Aorta (tissue), 5 donors: ENCODE measurements at places on chromosomes 4 and X. TPM values are rescaled to one million over a fixed set of nuclear protein-coding genes. Genes with fewer than 3 reads are reported as not detected.

DNA sequence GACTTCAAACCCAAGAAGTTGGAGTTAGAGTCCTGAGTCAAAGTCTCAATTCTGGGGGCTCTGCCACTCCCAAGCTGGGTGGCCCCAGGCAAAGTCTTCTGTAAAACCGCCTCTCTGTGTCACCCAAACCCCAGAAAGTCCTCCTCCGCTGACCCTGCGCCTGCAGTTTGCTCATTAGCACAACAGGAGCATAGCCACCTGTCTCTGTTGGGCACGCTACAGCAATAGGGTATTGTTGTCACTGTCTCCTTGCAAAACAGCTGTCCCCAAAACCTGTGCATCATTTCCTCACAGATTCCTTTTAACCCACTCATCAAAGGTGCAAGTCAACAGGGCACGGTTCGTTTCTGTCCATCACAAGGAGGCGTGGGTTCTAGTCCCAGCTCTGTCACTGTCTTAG is 8.0 kb upstream of the DGAT2L6 start:
- no peaks in the 10 kb centered on the region for H3K36me3 ChIP-seq
- H3K27me3 ChIP-seq: no peaks in the 10 kb centered on the region
- no peak for DNase-seq
- H3K27ac ChIP-seq: no peak overlapping the region

DNA sequence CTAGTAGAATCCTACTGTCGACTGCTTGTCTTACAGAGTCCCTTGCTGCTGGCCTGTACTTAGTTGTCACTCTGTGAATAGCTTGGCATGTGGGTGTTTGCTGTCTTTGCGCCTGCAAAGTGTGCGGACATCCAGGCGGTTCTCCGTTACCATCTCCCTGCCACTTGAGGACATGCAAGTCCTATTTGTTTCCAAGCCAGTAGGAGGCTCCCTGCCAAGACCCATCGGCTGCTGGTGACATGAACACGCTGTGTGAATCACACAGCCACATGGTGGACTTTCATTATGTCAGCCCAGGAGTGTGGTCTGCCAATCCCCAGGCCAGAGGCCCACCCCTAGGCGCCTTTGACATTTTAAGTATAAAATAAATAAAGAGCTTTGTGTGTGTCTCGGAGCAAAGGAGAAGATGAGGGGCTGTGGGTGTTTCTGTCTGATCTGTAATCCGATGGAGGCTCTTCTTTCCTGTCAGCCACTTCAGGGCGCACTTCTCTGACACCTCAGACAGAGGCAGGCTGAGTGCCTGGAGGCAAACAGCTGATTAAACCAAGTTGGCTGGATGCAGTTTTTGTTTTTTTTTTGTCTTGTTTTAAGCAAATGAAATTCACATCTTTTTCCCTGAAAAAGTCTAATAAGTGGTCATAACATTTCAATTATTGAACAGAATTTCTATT is 51.5 kb downstream of the ALPK1 start:
- no peaks in the 10 kb centered on the region for H3K4me1 ChIP-seq
- no peaks in the 10 kb centered on the region for H3K27me3 ChIP-seq
- H3K36me3 ChIP-seq: no peaks in the 10 kb centered on the region
- no peak overlapping the region for H3K4me3 ChIP-seq

GRCh38 chrX:68196939-68197791 is 236.1 kb downstream of the OPHN1 start:
- no peak for DNase-seq
- H3K4me1 ChIP-seq: no peaks in the 10 kb centered on the region
- no peaks in the 10 kb centered on the region for H3K27me3 ChIP-seq
- no peak overlapping the region for H3K27ac ChIP-seq

- H3K27ac ChIP-seq: no peak overlapping the region
- H3K27me3 ChIP-seq: no peaks in the 10 kb centered on the region
- no peaks in the 10 kb centered on the region for H3K4me1 ChIP-seq
- no peak overlapping the region for H3K4me3 ChIP-seq
- DNase-seq: no peak
- no peaks in the 10 kb centered on the region for H3K36me3 ChIP-seq
These were observed 3.2 kb upstream of the TMLHE start for GRCh38 chrX:155615938-155616337.

DNA sequence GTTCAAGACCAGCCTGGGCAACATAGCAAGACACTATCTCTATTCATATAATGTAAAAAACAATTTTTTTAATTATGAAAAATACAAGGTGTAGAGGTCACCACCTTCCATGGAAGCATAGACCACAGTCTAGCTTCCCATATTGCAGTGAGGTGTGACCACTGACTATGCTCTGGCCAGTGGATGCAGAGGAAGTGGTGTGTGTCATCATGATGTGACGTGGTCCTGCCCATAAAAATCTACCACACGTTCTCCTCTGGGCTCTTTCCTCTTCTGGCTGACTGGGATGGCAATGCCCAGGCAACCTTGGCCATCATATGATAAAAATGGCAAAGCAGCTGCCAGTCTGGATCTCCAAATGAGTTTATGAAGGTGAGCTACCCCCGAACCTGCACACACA is 65.7 kb downstream of the RBM47 start:
- no peaks in the 10 kb centered on the region for H3K36me3 ChIP-seq
- H3K27ac ChIP-seq: no peak overlapping the region
- no peak overlapping the region for H3K4me3 ChIP-seq
- no peaks in the 10 kb centered on the region for H3K27me3 ChIP-seq
- no peaks in the 10 kb centered on the region for H3K4me1 ChIP-seq

- no peaks in the 10 kb centered on the region for H3K27me3 ChIP-seq
- no peaks in the 10 kb centered on the region for H3K4me1 ChIP-seq
- H3K36me3 ChIP-seq: no peaks in the 10 kb centered on the region
These were observed 66.0 kb downstream of the FBXO8 start for GRCh38 chr4:174217273-174218126.

DNA sequence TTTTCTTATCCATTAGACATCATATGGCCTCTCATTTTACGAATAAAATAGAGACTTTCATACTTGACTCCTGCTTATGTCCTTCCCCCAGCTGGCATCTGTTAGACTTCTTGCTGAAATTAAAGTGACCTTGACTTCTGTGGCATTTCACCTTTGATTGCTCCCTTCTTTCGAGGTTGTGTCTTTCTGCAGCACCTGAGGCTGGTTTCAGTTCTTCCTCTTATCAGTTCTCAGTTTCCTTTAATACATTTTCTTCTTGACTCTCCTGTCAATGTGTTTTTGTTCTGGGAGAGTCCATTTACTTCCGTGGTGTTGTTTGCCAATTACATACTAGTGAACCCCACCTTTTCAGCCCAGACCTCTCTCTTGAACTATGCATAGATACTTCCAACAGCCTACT is 81.6 kb downstream of the RBPJ start:
- no peaks in the 10 kb centered on the region for H3K27me3 ChIP-seq
- DNase-seq: no peak
- H3K36me3 ChIP-seq: peaks cover 4% of the 10 kb centered on the region
- no peak overlapping the region for H3K4me3 ChIP-seq
- no peaks in the 10 kb centered on the region for H3K4me1 ChIP-seq

DNA sequence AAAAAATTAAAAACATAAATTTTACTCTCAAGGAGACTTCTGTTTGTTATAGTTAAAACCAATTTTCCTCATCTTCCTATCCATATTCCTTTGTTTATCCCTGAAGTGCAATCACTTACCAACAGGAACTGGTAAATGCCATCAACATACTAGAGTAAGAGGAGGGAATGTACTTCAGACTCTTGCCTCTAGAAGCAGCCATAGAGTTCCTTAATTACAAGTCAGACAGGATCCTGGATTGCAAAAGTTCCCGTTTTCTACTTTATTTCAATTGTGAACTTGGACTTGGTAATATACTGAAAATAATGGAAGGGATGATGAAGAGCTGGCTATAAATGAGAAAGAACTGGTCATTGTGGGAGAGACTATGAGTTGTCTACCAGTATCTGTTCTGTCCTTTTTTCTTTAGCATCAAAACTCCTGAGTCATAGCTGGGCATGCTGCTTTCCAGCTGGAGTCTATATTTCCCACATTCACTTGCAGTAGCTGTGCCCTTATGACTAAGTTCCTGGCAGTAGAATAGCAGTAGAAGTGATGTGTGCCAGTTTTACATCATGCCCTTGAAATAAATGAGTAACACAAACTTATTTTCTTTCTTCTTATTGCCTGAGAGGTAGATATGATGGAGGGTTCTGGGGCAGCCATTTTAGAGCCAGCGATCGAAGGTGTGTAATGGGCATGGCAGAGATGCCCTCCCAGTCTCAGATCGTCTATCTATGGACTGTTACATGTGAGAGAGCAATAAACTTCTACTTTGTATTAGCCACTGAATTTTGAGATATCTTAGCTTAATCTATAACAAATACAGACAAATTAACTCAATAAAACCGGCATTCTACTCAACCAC is 26.8 kb upstream of the SPARCL1 start:
- DNase-seq: no peak
- H3K4me3 ChIP-seq: no peak overlapping the region
- H3K27me3 ChIP-seq: no peaks in the 10 kb centered on the region
- H3K36me3 ChIP-seq: no peaks in the 10 kb centered on the region
- peak overlapping the region; percentile 82 for H3K27ac ChIP-seq

DNA sequence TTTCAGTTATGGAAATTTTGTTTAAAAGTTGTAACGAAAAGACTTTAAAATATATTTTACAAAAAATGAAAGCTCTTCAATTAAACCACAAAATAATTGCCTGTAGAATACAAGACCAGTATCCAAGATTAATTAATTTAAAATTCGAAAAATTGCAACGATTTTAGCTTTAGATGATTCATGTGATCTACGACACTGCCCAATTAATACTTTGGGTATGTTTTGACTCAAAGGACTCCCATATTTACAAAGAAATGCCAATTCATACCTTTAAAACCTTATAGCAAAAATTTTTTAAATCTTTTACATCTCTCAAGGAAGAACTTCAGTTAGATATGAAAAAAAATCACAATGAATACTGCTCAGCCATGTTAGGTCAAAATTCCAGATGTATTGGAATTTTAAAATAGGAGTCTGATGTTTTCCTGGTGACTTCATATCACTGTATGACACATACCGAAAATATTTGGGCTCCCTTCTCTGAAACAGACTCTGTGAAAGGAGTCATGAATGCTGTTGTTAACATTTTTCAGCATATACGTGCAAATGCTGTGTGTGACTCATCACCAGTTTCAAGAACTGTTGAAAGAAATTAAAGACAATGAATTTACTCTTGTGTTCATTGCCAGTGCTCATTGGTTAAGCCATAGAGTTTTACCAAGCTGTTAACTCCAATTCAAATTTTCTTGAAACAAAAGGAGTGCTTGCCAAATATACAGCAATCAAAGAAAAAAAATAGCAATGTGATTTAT is 13.8 kb upstream of the SMS start:
- H3K36me3 ChIP-seq: no peaks in the 10 kb centered on the region
- H3K27ac ChIP-seq: no peak overlapping the region
- no peak for DNase-seq
- H3K4me1 ChIP-seq: no peaks in the 10 kb centered on the region
- H3K4me3 ChIP-seq: no peak overlapping the region

DNA sequence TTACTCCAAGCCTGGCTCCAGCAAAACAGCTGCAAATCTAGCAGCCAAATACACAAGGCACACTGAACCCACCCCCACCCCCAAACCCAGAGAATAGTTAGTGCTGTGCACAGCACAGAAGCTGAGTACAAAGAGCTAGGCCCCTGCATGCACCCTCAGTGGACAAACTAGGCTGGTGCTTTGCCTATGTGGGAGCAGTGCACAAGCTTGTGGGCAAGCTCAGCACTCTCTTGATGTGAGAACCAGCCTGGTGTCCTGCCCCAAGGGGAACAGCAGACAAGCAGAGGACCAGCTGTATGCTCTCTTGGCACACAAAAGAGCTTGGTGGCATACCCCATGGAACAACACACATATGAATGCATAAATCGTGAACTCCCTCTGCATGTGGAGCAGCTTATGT is 81.7 kb downstream of the FAAH2 start:
- DNase-seq: no peak
- H3K4me3 ChIP-seq: no peak overlapping the region
- H3K4me1 ChIP-seq: no peaks in the 10 kb centered on the region

GRCh38 chr4:53520116-53520515 is 71.2 kb downstream of the LNX1 start:
- no peaks in the 10 kb centered on the region for H3K27me3 ChIP-seq
- no peak for DNase-seq
- no peaks in the 10 kb centered on the region for H3K4me1 ChIP-seq
- H3K27ac ChIP-seq: no peak overlapping the region
- H3K36me3 ChIP-seq: no peaks in the 10 kb centered on the region
- no peak overlapping the region for H3K4me3 ChIP-seq

CSN1S1 gene
- polyA plus RNA-seq: not detected

MBTPS2 gene
- 6.8 TPM for polyA plus RNA-seq

GPC3 gene
- polyA plus RNA-seq: 1.1 TPM

OTUD6A gene
- not detected for polyA plus RNA-seq
